CD4-positive, alpha-beta T cell treated with Interleukin-4 for 4 hours (primary cell): ENCODE measurements at places on chromosomes 11 and 22.
A peak's percentile ranks its signal among the peaks of the same experiment; 100 is the strongest.

GRCh38 chr11:123736769-123737168 is 4.7 kb downstream of the ZNF202 start:
- DNase-seq, result no peak

DNA sequence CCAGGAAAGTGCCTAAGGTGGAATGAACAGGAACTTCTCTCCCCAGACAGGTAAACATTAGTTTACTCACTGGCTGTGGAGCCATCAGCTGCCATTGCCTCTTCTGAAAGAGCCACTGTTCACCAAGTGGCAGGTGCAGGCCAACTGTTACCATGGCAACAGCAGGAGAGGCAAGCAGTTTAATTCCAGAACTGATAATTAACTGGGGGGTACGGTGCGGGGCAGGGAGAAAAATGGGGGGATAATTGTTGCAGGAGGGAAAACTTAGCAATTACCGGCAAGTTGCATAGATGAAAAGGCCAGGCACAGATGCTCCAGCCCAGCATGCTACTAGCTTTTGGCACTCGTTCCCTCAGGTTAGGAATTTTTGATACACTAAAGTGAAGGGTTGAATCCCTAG is 85.1 kb downstream of the TRIM44 start:
- no peak for DNase-seq

DNA sequence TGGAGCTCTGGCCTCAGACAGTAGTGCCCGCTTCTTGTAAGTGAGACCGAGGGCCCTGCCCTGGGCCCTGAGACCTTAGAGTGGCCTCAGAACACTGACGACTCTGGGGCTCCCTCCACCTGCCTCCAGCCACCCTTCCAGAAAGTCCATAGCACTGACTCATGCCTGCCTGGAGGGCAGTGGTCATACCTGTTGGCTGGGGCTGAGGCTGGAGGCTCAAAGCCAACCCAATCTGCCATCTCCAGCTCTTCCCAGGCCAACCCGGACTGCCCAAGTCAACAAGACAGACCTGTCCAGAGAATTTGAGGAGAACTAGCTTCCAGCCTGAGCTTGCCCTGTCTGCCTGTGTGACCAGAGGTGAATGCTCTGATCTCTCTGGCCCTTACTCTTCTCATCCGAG is 66.9 kb upstream of the TTLL12 start:
- DNase-seq, result no peak

DNA sequence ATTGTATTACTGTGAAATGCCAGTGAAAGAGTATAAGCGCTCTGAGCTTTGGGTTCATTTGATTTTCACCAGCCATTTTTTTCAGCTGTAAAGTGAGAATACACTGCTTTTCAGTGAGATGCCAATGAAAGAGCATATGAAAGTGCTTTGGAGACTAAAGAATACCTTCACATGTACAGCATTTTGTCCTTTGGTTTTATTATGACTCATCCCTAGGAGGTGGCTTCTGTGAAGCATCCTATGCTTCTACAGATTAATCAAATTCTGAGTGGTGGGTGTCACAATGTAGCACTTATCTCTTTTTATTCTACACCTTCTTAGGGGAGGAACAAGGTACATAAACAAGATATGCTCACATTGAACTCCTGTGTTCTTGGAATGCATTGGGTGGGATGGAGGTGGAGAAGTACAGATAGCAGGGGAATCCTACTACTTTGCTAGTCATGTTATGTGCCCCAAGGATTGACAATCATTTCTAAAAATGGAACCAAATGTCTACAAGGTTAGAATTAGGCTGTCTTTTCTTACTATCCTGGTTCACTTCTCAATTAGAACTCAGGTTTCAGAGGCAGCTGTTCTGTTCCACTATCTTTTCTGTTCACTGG is 18.7 kb downstream of the TRIM44 start:
- no peak for DNase-seq

DNA sequence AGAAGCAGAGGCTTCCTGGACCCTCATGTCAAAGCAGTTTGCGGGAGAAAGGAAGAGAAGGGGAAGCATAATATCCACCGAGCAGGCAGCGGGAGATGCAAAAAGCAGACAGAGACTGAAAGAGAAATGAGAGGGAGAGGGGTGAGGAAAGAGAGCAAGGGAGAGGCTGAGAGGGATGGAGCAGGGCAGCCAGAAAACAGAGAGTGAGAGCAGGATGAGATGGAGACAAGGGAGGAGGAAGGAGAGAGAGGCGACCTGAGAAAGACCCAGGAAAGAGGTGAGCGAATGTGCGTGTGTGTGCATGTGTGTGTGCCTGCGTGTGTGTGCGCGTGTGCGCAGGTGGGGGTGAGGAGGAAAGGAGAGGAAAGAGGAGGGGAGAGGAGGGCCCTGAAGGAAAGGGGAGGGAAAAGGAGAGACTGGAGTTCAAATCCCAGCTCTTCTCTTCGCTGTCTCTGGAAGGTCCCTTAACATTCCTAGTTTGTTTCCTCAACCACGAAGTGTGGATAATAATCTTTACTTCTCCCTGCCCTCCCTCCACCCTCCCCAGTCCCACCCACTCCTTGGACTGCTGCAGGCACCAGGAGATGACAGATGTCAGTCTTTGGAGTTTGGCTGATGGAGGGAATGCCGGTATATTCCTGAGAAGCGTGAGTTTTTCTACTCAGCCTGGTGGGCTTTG is 67.9 kb downstream of the ISX start:
- DNase-seq, result no peak

GRCh38 chr11:134407923-134408322 is 4.1 kb downstream of the B3GAT1 start:
- no peak for DNase-seq

- no peak for DNase-seq
Observed at GRCh38 chr22:49514641-49515040, 313.0 kb downstream of the BRD1 start.

GRCh38 chr11:126232683-126233082 is 21.1 kb downstream of the FAM118B start:
- DNase-seq, result no peak

- no peak for DNase-seq
Observed at GRCh38 chr11:849104-849824, 6.6 kb downstream of the TSPAN4 start.

GRCh38 chr11:130894322-130895025 is 21.8 kb downstream of the SNX19 start:
- DNase-seq, result peak; percentile 69

GRCh38 chr11:69650832-69651344 is 9.9 kb downstream of the CCND1 start:
- DNase-seq, result no peak

DNA sequence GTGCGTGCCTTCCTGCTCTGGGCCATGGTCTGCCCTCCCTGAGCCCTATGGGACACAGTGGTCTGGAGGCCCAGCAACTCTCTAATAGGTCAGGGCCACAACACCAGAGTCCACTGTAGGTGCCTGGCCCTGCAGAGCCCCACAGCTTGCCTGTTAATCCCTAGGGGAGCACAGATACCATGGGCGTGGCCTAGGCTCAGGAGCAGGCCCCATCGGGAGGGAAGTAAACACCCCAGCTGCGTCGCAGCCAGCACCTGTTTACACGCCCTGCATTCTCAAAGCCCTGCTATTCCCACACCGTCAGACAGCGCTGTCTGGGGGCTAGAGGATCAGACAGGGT is 2.5 kb downstream of the KCTD17 start:
- no peak for DNase-seq

GRCh38 chr11:115505175-115505574 is 960 bp upstream of the CADM1 start:
- DNase-seq, result no peak

GRCh38 chr11:79040348-79040747 is 400.5 kb downstream of the TENM4 start:
- DNase-seq, result no peak

- DNase-seq, result no peak
Observed at GRCh38 chr22:43789452-43789851, 22.7 kb downstream of the EFCAB6 start.

- DNase-seq, result no peak
Observed at GRCh38 chr11:117917591-117918151, 11.5 kb downstream of the TMPRSS13 start.

GRCh38 chr11:47495011-47495855 is 46.3 kb upstream of the RAPSN start:
- no peak for DNase-seq

DNA sequence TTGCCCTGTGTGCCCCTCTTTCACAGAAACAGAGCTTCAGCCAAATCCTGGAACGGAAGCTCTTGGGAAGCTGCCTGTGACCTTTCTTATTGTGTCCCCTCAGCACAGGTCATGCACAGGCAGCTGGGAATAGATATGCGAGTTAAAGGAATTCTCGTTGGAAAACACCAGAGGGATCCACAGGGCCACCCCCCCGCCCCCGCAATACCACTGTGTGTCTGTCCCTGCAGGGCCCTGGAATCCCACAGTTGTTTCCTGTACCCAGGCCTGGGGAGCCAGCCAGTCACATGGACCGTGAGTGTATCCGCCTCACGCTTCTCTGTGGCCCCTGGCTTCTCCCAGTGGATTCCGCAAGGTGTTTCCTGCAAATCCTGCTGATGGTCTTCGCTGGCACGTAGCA is 29.0 kb downstream of the TIMP3 start:
- DNase-seq, result no peak

DNA sequence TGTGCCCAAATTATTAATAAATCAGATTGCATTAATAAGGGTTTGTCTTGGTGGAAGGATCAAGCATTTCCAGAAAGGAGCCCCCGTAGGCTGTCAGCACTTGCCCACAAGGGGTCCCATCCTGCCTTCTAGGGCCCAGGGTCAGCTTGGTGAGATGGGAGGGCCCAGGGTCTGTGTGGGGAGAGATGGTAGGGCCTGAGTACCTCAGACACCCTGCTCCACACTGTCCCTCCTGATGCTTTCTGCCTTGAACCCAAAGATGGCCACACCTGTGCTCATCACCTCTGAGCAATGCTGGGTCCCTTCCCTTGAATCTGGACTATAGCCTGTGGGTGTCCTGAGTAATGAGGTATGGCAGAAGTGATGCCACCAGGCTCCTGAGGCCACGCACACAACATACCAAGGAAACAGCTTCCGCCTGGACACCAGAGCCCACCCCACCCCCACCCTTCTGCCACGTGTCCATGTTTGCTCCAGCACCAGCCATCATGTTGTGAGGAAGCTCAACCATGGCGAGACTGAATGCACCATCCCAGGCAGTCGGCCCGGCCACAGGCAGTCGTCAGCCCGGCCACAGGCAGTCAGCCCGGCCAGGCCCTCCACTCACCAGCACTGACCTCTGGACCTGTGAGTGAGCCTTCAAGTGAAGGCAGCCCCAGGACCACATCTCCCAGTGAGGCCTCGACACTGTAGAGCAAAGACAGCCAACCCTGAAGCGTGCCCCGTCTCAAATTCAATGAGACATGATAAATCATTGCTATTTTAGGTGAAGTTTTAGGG is 6.8 kb downstream of the BET1L start:
- no peak for DNase-seq

GRCh38 chr11:28243061-28243460 is 134.9 kb downstream of the METTL15 start:
- no peak for DNase-seq

DNA sequence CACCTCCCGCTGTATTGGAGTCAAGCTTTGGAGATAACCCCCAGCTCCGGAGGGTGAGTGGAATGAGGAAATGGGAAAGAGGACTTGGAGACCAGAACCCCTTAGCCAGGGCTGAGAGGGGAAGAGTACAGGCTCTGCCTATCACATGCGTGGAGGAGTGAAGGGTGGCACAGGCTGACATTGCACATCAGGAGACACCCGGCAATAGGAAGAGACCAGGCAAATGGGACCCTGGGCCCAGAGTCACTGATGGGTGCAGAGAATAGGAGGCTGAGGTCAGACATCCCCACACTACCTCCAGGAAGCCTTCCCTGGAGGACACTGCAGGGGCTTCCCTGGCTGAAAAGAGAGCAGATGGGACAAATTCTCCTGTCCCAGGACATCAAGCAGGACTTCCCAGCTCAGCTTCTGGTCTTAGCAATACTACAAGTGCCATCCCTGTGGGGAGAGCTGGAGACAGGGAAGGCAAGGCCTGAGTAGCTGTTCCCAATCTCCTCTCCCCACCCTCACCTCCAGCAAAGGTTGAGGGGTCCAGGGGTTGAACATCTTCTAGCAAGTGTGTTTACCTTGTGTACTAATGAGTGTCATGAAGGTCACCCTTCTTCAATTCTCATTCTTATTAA is 160.7 kb downstream of the BUD13 start:
- no peak for DNase-seq

GRCh38 chr11:73999581-74000306 is 9.1 kb downstream of the UCP3 start:
- no peak for DNase-seq

GRCh38 chr11:77435972-77436371 is 37.9 kb downstream of the PAK1 start:
- DNase-seq, result no peak

DNA sequence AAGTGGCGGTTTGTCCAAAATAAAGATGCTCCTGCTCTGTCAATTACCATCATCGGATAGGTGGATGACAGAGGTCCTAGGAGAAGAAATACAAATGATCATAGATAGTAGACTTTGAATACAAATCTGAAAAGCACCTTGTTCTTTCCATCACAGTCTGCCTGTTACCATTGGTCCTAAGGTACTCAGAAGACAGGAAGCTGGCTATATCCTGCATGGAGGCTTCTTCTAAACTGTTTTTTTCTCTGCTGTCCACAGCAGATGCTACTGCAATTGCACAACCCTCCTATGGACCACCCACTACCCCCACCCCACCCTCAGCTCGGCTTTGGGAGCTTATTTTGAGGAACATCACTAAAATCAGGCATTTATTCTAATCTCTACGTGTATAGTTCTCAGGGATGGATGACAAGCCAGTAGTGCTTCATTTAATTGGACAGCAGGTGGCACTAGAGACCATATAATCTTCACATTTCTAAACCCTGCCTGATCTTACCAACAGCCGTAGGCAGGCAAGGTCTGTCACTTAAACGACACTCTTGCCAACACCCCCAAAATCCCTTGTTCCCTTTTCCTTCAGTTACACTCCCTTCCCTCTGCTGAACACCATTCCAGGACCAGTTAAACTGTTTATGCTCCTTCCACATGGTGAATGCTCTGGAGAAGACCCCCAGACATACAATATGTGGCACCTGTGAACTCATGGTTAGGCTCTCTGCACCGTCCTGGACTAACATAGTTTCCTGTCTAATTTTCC is 6.6 kb upstream of the PTS start:
- peak; percentile 74 for DNase-seq

DNA sequence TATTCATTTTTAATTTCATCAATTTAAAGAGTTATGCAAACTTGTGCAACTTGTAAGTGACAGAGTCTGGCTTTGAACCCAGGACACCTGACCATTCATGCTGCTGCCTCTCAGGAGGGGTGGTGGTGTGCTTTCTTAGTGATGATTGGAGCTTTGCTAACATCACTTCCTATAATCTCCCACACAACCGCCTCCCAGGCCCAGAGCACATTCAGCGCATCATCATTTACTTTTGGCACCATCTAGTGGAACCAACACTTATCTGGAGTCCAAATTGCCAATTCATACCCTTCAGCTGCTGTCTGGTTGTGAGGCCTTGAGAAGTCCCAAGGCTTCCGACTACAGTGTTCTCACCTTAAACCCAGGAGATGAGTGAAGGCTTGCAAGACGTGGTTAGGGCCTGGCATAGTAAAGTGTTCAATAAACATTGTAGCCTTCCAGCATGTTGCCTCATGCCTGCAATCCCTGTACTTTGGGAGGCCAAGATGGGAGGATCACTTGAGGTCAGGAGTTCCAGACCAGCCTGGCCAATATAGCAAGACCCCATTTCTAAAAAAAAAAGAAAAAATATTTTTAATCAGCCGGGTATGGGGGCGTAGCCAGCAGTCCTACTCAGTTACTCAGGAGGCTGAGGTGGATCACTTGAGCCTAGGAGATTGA is 1.1 kb upstream of the TTLL1 start:
- DNase-seq, result peak; percentile 54
